Natural killer cell treated with Interleukin-12 subunit alpha and Interleukin-12 subunit beta and Interleukin-15 and Interleukin-18, amount 100 ng/mL, for 72 hours (primary cell): ENCODE measurements at places on chromosomes 6 and 20. TPM values are rescaled to one million over a fixed set of nuclear protein-coding genes. Genes with fewer than 3 reads are reported as not detected.

Gene ADGRG6
- total RNA-seq = not detected

DNA sequence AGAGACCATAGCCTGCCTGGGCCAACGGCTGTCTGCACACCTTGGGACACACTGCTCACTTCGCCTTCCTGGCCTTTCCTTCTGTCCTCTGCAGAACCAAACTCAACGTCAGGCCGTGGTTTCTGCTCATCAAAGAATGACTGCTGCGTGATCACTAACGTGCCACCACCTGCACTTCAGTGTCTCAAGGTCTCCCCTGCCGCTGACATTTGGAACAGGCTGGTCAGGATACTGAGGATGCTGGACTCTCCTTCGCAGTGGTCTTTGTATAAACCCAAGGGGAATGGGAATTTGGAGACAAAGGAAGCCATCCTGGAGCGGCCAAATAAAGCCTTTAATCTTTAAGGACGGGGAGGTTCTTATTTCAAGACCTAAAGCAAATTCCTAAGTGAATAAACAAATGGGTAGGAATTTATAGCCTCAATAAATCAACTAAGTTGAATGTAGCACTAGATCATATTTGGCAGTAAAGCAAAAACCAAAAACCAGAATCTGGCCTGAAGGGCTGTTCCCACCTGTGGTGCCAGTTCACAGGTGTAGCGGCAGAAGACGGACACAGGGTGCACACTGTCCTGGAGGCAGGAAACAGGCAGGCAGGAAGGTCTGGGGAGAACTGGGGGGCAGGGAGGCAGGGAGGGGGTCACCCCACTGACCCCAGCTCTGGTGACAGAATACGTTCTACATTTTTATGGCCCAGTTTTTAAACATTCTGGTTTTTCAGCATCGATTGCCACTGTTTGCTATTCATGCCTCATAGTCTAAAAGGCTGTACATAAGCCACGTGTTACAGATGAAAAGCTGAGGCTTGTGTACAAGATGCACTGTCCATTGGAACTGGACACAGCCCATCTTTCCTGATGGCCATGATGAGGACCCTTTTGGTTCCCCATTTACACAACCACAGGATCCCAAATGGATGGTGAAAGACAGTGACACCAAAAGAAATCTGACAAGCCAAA is 36.6 kb downstream of the ABHD12 start:
- H3K4me3 ChIP-seq = no peak overlapping the region
- no peaks in the 10 kb centered on the region for H3K27me3 ChIP-seq
- peaks cover 29% of the 10 kb centered on the region for H3K4me1 ChIP-seq
- DNase-seq = no peak
- H3K36me3 ChIP-seq = no peaks in the 10 kb centered on the region

GRCh38 chr6:2035046-2035445 is 210.4 kb downstream of the GMDS start:
- H3K27me3 ChIP-seq = no peaks in the 10 kb centered on the region
- no peak overlapping the region for H3K27ac ChIP-seq
- DNase-seq = no peak
- H3K4me3 ChIP-seq = no peak overlapping the region
- H3K36me3 ChIP-seq = no peaks in the 10 kb centered on the region
- H3K4me1 ChIP-seq = peaks cover 16% of the 10 kb centered on the region

- H3K27me3 ChIP-seq = no peaks in the 10 kb centered on the region
- H3K4me1 ChIP-seq = peaks cover 19% of the 10 kb centered on the region
- DNase-seq = peak; percentile 41
Observed at GRCh38 chr6:300494-301198, 8.4 kb downstream of the DUSP22 start.

DNA sequence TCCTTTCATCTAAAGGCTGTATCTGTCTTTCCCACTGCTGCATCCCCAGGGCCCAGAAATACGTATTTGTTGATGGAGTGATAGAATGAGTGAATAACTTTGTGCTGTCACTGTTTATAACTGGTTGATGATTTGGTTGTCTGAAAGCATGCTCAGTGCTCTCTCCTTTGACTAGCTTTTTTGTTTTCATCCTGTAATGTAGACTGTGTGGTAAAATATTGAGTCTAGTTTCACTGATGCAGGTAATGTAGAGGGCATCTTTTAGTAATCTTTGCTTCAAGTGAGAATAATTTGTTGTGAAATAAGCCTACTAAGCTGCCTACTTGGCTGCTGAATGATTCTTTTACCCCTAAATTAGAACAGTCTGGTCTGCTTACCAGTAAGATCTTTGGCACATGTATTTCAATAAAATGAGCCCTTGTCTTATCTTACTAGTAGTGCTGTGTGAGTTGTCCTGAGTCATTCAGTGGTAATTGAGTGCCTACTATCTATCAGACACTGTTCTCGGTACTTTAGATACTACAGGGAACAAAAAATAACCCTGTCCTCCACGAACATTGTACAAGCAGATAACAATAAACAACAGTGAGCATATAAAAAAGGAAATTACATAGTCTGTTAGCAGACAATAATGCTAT is 39.9 kb downstream of the MAPK14 start:
- H3K27ac ChIP-seq = peak overlapping the region; percentile 7
- H3K36me3 ChIP-seq = no peaks in the 10 kb centered on the region
- no peaks in the 10 kb centered on the region for H3K27me3 ChIP-seq
- H3K4me3 ChIP-seq = peak overlapping the region; percentile 2
- DNase-seq = no peak

GRCh38 chr6:122930252-122931180 is 65.5 kb upstream of the CLVS2 start:
- no peaks in the 10 kb centered on the region for H3K27me3 ChIP-seq
- H3K36me3 ChIP-seq = no peaks in the 10 kb centered on the region
- no peaks in the 10 kb centered on the region for H3K4me1 ChIP-seq
- DNase-seq = no peak

- H3K27me3 ChIP-seq = no peaks in the 10 kb centered on the region
- peak overlapping the region; percentile 98 for H3K27ac ChIP-seq
- peaks cover 75% of the 10 kb centered on the region for H3K4me1 ChIP-seq
- peak overlapping the region; percentile 97 for H3K4me3 ChIP-seq
- DNase-seq = no peak
Observed at GRCh38 chr6:11232770-11233626, 530 bp upstream of the NEDD9 start.

DNA sequence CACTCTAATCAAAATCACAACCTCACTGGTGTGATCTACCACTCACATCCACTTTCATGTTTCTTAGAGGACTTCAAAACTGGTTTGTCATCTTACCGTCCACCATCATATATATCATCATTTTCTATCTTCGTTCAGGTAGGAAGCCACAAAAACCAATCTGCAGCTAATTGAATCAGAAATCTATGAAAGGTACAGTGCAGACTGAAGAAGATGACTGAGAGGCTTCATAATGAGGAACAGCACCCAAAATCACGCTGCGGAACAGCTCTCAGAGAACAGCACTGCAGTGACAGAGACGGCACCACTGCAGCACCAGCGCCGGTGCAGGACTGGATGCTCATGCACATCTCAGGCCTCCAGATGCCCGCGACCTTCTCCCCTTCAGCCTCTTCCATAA is 13.0 kb downstream of the GMDS start:
- no peaks in the 10 kb centered on the region for H3K36me3 ChIP-seq
- no peaks in the 10 kb centered on the region for H3K27me3 ChIP-seq
- H3K27ac ChIP-seq = no peak overlapping the region
- H3K4me3 ChIP-seq = no peak overlapping the region
- H3K4me1 ChIP-seq = peaks cover 4% of the 10 kb centered on the region
- DNase-seq = no peak

Gene C4A
- total RNA-seq = 13.3 TPM

Gene C6orf52
- total RNA-seq = 4.0 TPM
